AG04450 (cell line): ENCODE measurements at places on chromosomes 12 and 14.

DNA sequence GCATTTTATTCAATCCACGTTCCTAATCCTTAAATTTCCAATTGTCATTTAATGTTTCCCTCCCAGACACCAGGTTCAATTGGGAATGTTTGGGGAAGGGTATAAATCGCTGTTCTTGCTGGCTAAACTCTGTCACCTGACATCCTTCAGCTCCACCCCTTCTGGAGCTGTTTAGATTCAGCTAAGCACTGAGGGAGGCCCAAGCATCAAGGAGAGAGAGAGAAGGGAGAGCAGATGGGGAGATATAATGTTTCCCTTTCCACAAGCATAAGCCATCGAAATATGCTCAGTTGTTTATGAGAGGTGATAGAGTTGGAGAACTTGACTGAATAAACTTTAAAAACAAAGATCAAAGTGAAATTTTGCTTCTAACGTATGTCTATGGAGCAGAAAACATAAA lies 1.8 kb downstream of the ABCC9 start:
- DNase-seq = no peak

GRCh38 chr12:132620899-132621656 lies 2.5 kb downstream of the P2RX2 start:
- DNase-seq = no peak

GRCh38 chr12:18905134-18905533 lies 167.2 kb downstream of the CAPZA3 start:
- no peak for DNase-seq

DNA sequence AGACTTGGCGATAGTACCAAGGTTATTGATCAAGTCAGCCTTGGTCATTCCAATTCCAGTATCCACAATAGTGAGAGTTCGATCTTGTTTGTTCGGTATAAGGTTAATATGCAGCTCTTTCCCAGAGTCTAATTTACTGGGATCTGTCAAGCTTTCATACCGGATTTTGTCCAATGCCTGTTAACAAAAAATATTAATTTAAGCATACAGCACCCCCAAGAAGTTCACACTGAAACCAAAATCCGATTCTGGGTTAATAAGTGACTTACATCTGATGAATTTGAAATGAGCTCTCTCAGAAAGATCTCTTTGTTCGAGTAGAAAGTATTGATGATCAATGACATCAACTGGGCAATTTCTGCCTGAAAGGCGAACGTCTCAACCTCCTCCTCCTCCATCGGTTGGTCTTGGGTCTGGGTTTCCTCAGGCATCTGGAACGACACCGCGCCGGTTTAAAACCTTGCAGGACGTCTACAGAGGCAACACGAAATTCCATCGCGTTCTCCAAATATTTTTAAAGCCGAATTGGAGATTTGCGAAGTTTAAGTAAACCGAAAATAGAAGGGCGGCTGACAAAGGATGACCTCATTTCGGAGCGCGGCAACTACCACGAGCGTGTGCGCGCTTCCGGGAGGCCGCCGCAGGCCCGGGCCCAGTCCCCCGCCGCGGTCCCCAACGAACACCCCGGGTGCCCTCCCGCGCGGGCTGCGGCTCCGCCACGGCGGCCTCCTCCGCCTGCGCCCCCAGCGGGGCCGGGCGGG lies 716 bp downstream of the HSP90AA1 start:
- peak; percentile 29 for DNase-seq

- no peak for DNase-seq
These were observed 6.1 kb upstream of the TSPAN9 start for GRCh38 chr12:3071107-3071506.
